ENCODE measurements at places on chromosomes 3 and 15.

DNA sequence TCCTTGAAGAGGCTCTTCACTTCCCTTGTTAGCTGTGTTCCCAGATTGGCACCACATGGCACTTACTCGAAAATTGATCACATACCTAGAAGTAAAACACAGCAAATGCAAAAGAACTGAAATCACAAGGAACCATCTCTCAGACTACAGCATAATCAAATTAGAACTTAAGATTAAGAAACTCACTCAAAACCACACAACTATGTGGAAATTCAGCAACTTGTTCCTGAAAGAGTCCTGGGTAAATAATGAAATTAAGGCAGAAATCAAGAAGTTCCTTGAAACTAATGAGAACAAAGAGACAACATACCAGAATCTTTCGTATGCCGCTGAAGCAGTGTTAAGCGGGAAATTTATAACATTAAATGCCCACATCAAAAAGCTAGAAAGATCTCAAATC lies 566.3 kb upstream of the TGFBR2 start:
- no peak for DNase-seq

DNA sequence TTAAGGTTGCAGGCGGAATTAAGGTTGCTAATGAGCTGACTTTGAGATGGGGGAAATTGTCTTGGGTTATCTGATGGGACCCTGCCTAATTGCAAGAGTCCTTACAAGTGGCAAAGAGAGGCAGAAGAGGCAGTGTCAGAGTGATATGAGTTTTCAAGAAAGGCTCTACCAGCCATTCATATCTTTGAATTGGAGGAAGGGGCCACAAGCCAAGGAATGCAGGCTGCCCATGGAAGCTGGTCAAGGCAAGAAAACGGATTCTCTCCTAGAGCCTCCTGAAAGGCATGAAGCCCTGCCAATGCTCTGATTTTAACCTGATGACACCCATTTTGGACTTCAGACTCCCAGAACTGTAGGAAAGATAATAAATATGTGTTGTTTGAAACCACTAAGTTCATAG lies 20.6 kb upstream of the SMAD6 start:
- no peak for DNase-seq

DNA sequence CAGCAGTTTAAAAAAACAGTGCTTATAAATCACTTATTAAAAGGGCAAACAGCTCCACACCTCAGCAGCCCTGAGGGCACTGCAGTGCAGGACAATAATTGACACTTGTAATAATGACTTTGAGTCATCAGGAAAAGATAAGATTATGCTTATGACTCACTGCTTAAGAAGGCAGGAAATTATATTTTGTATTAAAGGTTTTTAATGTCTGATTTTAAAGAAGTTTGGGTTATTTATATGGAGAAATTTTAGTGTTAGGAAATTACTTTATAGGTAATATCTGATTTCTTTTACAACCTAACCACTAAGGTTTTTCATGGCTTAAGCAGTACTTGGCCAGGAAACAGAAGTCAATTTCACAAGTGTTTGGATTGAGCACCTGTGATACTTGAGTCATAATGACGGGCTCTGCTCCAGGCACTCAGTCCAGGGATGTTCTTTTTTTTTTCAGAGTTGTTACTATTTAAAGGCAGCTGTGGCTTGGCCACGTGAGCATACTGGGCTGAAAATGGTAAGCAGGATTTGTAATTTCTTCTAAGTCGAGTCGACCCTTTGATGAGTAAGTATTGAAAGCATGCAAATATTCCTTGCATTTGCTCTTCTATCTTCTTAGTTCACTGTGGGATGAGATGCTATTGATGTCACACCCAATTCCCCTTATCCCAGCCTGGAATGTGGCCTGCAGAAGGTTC lies 21.6 kb upstream of the SLC6A20 start:
- no peak for DNase-seq

DNA sequence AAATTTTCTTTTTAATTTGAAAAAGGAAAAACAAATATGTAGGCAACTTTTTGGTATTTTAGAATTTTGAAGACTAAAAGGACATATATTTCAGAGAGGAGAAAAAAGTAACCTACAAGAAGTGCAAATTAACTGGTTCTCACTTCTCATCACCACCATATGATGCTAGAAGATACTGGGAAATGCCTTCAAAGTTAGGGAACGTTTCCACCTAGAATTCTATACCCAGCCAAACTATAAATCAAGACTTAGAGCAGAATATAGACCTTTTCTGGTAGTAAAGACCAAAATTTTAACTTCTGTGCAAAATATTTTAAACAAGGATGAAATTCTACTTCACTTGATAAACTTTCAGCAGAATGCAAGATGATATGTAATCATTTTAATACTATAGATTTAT lies 112.3 kb upstream of the PHLDB2 start:
- DNase-seq: no peak

DNA sequence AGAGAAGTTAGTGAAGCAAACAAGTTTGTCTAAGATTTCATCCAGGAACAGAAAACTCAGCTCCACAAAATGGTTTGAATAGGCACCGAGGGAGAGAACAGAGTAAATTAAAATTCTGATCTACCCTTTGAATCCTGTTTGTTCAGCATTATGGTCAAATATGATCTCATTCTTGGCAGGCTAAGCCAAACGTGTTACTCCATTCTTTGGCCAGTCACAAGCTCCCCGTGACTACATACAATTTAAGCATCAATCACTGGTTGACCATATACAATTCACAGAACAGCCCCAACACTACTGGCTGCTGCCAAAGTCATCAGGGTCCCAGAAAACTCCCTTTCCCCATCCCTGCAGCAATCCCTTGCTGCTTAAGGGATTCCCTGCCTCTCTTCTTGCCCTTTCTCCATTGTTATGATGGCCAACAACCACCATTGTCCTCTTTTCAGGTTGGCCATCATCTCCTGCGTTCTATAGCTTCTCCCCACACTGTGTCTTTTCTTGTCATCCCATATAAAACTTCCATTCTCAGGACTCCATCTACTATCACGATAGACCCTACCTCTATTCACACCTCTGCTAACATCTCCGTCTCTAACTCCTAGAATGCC lies 46.3 kb downstream of the GOLIM4 start:
- no peak for DNase-seq

DNA sequence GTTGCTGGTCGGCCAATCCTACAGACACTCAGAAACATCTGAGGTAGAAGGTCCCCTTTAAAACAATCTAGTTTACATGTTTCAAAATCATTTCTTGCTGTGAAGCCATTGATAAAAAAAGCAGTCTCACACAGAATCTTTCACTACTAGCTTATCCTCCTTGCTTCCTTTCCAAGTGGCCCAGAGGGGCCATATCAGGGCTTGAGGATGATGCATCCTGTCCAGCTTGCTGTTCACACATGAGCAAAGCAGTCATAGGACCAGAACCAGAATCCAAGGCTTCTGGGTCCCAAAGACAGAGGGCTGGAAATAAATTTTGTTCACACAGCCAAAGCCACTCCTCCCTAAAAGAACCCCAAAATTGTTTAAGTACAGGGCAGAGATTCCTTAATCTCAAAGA lies 9.2 kb upstream of the LYZL4 start:
- no peak for DNase-seq

Data from Jurkat, Clone E6-1 (cell line).